Caco-2 (cell line): ENCODE measurements at places on chromosomes 7 and 10. TPM values are rescaled to one million over a fixed set of nuclear protein-coding genes. Genes with fewer than 3 reads are reported as not detected.

DNA sequence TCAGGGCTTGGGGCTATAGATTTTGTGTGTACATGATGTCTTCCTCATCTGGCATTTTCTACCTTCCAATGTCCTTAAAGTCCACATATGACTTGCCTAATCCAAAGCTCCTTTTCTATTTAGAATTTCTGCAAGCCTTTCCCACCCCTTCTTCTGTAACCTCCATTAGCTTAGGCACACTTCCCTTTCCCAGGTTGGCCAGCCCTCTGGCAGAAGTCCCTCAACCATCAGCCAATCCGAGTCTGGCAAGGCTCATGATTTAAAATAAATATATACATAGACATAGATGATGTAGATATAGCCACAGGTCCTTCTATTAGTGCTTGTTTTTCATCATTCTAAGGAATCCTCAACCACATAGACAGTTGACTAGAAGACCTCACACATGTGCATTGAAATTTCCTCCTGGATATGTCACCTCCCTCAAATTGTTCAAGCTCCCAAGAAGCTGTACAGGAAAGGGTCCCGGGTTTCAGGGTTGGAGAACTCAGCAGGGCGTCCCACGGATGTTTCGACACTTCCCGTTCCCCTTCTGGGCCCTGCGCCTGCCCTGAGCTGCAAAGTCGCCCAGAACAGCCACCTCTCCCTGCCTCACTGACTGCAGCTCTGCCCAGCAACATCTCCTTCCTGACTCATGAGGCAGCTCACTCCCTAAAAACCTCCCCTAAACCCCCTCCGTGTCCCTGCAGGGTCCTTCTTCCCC, 20.4 kb upstream of the PIK3AP1 start:
- H3K27me3 ChIP-seq, result no peaks in the 10 kb centered on the region
- H3K27ac ChIP-seq, result no peak overlapping the region
- DNase-seq, result no peak
- no peaks in the 10 kb centered on the region for H3K4me1 ChIP-seq
- H3K4me3 ChIP-seq, result no peak overlapping the region

The ACTL6B gene
- total RNA-seq, result not detected in 2 replicates

DNA sequence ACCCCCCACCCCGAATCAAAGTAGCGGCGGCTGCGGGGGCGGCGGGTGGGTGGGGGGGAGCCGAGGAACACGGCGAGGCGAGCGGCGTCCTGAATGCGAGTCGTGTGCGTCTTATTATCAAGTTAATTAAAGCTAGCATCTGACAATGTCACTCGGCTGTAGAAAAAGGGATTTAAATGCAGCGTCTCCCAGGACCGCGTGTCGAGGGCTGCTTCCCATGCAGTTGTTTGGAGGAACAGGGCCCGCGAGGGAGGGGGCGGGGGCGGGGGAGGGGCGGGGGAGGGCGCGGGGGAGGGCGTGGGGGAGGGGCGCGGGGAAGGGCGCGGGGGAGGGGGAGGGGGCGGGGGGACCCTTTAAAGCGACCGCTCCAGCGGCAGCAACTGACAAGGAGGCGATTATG, 2.7 kb upstream of the UNCX start:
- DNase-seq, result no peak
- H3K36me3 ChIP-seq, result no peaks in the 10 kb centered on the region
- H3K4me1 ChIP-seq, result no peaks in the 10 kb centered on the region
- H3K27ac ChIP-seq, result no peak overlapping the region

DNA sequence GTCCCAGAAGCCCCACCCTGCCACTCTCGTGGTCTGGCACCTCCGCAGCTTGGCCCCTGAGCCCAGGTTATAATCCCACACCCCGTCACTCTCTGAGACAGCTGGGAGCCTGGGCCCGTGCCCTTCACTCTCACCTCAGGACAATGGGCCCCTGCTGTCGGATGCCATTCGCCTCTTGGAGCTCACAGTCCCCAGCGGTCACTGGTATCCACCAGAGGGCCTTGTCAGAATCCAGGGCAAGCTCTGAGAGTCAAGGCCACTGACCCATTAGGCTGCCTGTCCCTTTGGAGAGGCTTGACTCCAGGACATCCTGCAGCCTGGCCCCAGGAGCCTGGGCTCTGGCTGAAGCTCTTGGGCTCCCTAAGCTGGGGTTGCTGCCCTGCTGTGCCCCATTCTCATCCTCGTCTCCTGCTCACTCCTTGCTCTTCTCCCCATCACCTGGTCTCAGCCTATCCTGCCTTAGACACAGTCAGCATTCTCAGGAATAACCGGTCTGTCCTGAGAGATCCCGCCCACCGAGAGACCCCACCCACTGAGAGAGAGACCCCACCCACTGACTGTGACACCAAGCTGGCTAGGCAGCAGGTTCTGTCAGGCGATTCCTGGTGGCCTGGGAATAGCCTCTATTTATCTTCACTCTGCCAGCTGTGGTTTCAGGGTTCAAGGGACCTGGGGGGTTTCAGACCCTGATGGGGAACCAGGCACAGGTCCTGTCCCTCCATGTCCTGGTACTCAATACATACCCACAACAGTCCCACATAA, 27.7 kb downstream of the CPXM2 start:
- no peaks in the 10 kb centered on the region for H3K27me3 ChIP-seq
- no peak for DNase-seq
- H3K4me3 ChIP-seq, result no peak overlapping the region
- no peak overlapping the region for H3K27ac ChIP-seq
- no peaks in the 10 kb centered on the region for H3K4me1 ChIP-seq

GRCh38 chr10:122172361-122173008, 98.6 kb upstream of the BTBD16 start:
- DNase-seq, result no peak
- no peaks in the 10 kb centered on the region; the same call in none of the 2 replicates for H3K36me3 ChIP-seq
- no peaks in the 10 kb centered on the region for H3K27me3 ChIP-seq
- peak overlapping the region; percentile 63 for H3K27ac ChIP-seq
- no peak overlapping the region for H3K4me3 ChIP-seq

DNA sequence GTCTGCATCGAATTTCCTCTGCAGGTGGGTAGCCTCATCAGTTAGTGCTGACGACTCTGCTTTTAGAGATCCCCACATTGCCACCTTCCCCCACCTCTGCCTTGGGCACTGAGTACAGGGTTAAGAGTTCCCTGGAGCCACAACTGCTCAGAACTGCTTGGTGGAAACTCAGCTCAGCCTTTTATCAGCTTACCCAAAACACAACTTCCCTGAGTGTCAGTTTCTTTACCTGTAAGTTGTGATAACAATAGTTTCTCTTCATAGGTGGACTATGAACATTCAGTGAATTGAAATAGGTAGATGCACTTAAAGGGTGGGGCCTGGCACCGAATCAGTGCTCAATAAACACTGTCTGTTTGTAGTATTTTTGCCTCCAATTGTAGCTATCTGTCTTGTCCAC, 11.3 kb downstream of the ASB13 start:
- peaks cover 10% of the 10 kb centered on the region for H3K4me1 ChIP-seq
- H3K27me3 ChIP-seq, result no peaks in the 10 kb centered on the region
- no peak for DNase-seq
- H3K36me3 ChIP-seq, result peaks cover 3% of the 10 kb centered on the region
- no peak overlapping the region for H3K27ac ChIP-seq
- H3K4me3 ChIP-seq, result no peak overlapping the region

DNA sequence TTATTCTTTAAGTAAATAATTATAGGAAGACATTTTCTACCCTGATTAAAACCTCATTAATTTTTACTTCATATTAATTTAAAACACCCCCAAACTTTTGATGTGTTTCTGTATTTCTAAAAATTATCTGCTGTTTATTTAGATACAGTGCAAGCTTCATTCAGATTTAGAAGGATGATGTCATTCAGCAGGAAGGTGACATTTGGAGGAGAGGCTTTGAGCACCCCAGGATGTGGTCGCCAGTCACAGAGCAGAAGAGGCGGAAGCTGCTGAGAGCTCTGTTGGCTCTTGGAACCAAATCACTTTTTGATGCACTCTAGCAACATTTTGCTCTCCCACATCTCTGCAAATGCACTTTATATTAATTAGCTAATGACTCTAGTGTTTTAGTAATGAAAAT, 233.9 kb upstream of the CACNA2D1 start:
- H3K27ac ChIP-seq, result no peak overlapping the region
- H3K4me3 ChIP-seq, result no peak overlapping the region
- H3K4me1 ChIP-seq, result no peaks in the 10 kb centered on the region
